ENCODE measurements at places on chromosomes 12 and 14. TPM values are rescaled to one million over a fixed set of nuclear protein-coding genes. Genes with fewer than 3 reads are reported as not detected.

Gene SPIC
- not detected for polyA plus RNA-seq

Gene NXPH4
- 8.3 TPM for polyA plus RNA-seq

Gene DNAI7
- not detected for polyA plus RNA-seq

Gene SLC15A5
- polyA plus RNA-seq: not detected

Gene CLEC2A
- polyA plus RNA-seq: not detected

Gene NFE2
- 0.44 TPM for polyA plus RNA-seq

Gene LRRIQ1
- polyA plus RNA-seq: not detected

Gene BMAL2
- 2.1 TPM for polyA plus RNA-seq

Gene ATP5F1B
- 727 TPM for polyA plus RNA-seq

Gene ZDHHC22
- polyA plus RNA-seq: not detected

Data from IgD-negative memory B cell (primary cell).